ENCODE measurements at places on chromosomes 11 and 22. TPM values are rescaled to one million over a fixed set of nuclear protein-coding genes. Genes with fewer than 3 reads are reported as not detected.

DNA sequence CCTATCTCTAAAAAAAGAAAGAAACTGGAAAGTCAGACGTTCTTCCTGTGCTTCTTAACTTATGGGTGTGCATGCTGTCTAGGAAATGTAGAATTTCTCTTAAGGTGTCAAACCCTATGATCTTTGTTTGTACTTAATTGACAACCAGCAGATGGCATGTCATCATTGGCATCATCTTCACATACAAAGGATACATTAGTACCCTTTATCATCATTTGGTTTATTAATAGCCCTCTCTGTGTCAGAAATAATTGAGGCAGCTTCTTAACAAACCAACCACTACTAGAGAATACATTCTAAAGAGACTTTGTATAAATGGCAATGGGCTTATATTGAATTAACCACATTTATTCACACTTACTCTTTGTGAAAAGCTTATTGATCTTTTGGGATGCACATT lies 13.9 kb downstream of the SRPRA start:
- DNase-seq: no peak

DNA sequence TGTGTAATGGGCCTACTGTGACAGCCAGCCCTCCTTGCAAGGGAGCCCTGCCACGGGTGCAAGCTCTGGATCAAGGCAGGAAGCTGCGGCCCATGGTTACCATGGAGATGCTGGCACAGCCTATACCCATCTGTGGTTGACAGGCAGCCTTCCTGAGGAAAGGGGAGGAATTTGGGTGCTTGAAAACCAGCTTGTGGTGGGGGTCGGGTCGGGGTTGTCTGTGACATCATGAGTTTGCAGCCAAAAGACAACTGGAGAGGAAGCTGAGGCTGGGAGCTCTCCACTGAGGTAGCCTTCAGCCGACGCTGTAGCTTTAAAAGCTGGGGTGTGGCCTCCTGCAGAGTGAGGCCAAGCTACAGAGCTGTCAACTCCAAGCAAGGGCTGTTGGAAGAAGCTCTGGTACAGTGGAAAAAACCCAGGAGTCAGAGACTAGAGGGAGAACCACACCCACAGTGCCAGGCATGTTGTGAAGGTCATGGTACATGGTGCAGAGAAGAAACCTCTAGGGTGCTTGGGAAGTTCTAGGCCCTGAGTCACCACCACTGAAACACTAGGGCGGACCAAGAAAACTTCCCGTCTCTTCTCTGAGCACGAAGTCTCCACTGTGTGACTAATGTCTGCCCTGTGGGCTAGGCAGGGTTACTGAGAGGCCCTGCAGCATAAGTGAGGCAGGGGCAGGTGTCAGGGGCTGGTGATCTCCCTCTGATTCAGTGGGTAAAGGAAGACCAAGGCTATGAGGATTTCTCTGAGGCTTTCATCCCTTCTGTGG lies 10.8 kb upstream of the LDHA start:
- DNase-seq: peak; percentile 72

GRCh38 chr11:18001191-18001590 lies 11.7 kb downstream of the SERGEF start:
- DNase-seq: no peak

Gene NCAM1
- 0.72 TPM for total RNA-seq

DNA sequence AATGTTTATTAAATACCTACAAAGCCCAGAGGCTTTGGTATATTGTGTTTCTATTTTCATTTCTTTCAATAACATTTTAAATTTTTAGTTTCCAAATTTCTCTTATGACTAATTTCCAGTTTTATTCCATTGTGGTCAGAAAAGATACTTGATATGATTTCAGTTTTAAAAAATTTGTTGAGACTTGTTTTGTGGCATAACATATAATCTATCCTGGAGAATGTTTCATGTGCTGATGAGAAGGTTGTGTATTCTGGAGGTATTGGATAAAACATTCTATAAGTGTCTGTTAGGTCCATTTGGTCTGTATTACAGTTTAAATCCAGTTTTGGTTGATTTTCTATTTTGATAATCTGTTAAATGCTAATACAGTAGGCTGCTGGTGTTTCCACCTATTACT lies 9.8 kb upstream of the RAG1 start:
- DNase-seq: no peak

Gene PNPLA5
- not detected for total RNA-seq

- DNase-seq: peak; percentile 67
These were observed at the start of gene P2RY2 for GRCh38 chr11:73218106-73218829. TSS of gene P2RY2 (plus strand) at chr11:73218281. CDS start at chr11:73234160, 15,879 bp downstream.

- DNase-seq: peak; percentile 47
These were observed 10.2 kb upstream of the LDHA start for GRCh38 chr11:18384157-18384641.

DNA sequence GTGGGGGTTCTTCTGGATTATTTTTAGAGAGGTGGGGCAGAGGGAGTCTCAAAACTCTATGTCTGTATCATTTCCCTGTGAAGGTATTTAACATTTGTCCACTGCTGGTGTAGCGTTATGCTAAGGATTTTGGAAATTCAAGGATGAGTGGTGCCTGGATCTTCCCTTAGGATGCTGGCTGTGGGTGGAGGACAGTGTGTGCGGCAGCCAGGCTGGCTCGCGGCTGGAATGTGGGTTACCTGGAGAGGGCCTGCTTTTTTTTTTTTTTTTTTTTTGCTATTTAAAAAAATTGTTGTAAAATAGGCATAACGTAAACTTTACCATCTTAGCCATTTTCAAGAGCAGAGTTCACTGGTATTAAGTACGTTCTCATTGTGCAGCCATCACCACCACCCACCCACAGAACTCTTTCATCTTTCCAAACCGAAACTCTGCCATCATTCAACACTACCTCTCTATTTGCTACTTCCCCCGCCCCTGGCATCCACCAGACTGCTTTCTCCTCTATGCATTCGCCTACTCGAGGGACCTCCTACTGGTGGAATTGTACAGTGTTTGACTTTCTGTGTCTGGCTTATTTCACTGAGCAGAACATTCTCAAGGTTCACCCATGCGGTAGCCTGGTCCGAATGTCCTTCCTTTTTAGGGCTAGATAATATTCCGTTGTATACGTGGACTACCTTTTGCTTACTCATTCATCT lies 67.1 kb downstream of the PARVB start:
- no peak for DNase-seq

GRCh38 chr11:70828593-70829082 lies 423.7 kb downstream of the SHANK2 start:
- DNase-seq: no peak

GRCh38 chr22:33529424-33530113 lies 390.7 kb downstream of the LARGE1 start:
- no peak for DNase-seq

DNA sequence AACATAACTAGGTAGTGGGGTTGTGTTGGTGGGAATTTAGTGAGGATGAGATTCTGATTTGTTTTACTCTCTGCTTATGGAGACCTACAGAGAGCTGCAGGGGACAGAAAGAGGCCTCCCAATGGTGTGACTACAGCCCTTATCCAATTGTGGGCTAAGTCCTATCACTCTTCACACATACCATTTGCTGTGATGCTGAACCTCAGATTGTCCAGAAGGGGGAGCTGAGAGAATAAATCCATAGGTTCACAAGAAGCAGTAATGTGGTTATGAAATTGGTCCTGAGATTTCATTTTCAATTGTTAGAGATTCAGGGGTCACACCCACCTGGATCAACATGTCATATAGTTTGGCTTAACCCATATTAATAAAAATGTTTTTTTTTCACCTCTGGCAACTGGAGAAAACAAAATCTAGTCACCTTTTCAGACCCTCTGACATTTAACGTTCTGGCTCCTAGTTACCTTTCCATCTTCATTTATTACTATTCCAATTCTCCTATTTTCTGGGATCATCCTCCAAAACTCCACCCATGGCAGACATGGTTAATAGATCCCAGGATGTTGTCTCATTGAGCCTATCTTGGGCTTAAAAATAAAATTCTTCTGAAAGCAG lies 53.3 kb upstream of the PTPN5 start:
- DNase-seq: no peak

- DNase-seq: no peak
These were observed 10.8 kb downstream of the ETS1 start for GRCh38 chr11:128576555-128576954.

GRCh38 chr22:46780453-46780852 lies 18.0 kb downstream of the TBC1D22A start:
- DNase-seq: no peak

GRCh38 chr11:44939673-44940395 lies 10.8 kb downstream of the TP53I11 start:
- no peak for DNase-seq

Gene PGA4
- not detected for total RNA-seq

Data from activated naive CD8-positive, alpha-beta T cell treated with anti-CD3 and anti-CD28 coated beads, Interleukin-2, amount 10 ng/mL, durations not matched to agents 7 days and 5 days (primary cell).